ENCODE measurements at places on chromosomes 12 and 14. TPM values are rescaled to one million over a fixed set of nuclear protein-coding genes. Genes with fewer than 3 reads are reported as not detected.

GRCh38 chr14:30389134-30389876 lies 169.7 kb upstream of the G2E3 start:
- no peaks in the 10 kb centered on the region for H3K27me3 ChIP-seq
- no peak overlapping the region for H3K27ac ChIP-seq
- no peak for DNase-seq
- no peak overlapping the region for H3K4me3 ChIP-seq
- no peaks in the 10 kb centered on the region for H3K36me3 ChIP-seq
- no peaks in the 10 kb centered on the region for H3K4me1 ChIP-seq

- H3K4me3 ChIP-seq, result no peak overlapping the region
- no peak for DNase-seq
- no peaks in the 10 kb centered on the region for H3K27me3 ChIP-seq
- H3K27ac ChIP-seq, result no peak overlapping the region
- H3K36me3 ChIP-seq, result no peaks in the 10 kb centered on the region
Observed at GRCh38 chr14:47619392-47619791, 56.0 kb downstream of the MDGA2 start.

The TSPAN9 gene
- polyA plus RNA-seq, result 0.38 TPM

DNA sequence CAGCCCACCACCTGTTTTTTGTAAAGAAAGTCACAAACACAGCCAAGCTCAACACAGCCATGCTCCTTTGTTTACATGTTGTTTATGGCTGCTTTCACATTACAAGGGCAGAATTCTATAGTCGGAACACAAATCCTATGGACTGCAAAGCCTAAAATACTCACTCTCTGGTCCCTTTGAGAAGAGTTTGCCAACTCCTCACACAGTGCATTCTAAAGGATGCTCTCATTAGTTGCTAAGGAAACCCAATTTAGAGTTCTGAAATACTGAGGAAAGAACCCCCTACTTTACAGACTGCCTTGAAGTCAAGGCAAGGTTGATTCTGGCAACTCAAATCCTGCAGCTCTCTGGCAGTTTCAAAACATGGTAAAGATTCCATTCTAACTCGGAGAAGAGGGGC lies 38.3 kb downstream of the DCP1B start:
- no peak overlapping the region for H3K27ac ChIP-seq
- peaks cover 62% of the 10 kb centered on the region for H3K36me3 ChIP-seq
- no peaks in the 10 kb centered on the region for H3K27me3 ChIP-seq
- no peak overlapping the region for H3K4me3 ChIP-seq

DNA sequence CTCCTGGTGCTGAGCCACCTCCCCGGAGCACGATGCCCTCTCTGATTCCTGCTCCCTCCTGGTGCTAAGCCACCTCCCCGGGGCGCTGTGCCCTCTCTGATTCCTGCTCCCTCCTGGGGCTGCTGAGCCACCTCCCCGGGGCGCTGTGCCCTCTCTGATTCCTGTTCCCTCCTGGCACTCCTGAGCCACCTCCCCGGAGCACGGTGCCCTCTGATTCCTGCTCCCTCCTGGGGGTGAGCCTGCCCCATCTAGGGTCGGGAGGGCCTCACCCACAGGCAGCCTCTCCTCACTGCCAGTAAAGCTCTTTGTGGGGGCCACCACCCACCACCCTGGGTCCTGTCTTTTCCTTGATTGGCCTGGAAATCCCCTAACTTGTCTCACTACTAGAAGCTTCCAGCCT lies 327.6 kb upstream of the SFSWAP start:
- no peaks in the 10 kb centered on the region for H3K4me1 ChIP-seq
- H3K27me3 ChIP-seq, result no peaks in the 10 kb centered on the region
- H3K27ac ChIP-seq, result no peak overlapping the region
- DNase-seq, result no peak

The TDRD9 gene
- 0.14 TPM for polyA plus RNA-seq

The SYCP3 gene
- polyA plus RNA-seq, result not detected

The KRT7 gene
- polyA plus RNA-seq, result not detected

DNA sequence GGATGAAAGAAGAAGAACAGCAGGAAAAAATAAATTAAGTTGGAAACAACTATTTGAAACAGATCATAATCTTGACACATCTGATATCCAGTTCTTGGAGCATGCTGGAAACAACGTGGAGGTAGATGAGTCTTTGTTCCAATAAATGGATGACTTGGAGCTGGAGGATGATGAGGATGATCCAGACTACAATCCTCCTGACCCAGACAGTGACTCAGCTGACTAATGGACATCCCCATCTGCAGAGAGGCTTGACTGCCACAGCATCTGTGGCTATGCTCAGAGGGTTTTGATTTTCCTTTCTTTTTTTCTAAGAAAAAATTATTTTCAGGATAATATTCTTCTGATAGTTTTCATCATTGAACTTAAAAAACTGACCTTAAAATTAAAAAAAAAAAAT lies 6.2 kb upstream of the ZDHHC17 start:
- no peak overlapping the region for H3K4me3 ChIP-seq
- H3K4me1 ChIP-seq, result no peaks in the 10 kb centered on the region
- H3K36me3 ChIP-seq, result no peaks in the 10 kb centered on the region

DNA sequence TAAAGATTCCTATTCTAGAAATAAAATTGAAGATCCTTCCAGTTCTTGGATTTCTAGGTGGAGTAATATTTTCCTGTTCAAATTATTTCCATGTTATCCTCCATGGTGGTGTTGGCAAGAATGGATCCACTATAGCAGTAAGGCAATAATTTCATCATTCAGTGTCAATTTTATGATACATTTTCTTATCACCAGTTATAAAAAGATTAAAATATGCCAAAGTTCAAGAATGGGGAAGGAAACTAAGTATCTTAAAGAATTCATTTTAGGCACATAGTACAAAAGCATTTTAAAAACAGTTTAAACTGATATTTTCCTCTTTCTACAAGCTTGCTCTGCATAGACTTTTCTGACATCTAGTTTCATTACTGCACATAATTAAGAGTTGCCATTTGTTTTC lies 19.1 kb downstream of the SYCP3 start:
- no peaks in the 10 kb centered on the region for H3K4me1 ChIP-seq
- H3K36me3 ChIP-seq, result no peaks in the 10 kb centered on the region
- no peak overlapping the region for H3K4me3 ChIP-seq
- H3K27ac ChIP-seq, result no peak overlapping the region
- H3K27me3 ChIP-seq, result no peaks in the 10 kb centered on the region

DNA sequence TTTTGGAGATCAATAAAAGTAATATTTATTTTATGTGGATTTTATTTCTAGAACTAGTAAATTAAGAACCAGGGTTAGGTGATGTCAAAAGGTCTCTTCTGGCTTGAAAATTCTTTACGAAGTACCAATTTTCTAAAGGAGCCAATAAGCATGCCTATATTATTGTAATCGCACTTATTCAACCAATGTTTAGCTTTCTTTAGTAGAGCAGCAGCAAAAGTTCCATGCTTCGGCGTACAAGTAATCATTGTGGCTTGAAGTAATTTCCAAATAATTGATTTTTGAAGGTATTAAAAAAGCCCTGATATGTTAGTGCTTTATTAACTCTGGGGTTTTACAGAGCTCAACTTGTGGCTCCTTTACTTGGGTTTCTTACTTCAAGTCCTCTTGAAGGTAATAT lies 3.4 kb downstream of the RMST start:
- no peak overlapping the region for H3K27ac ChIP-seq
- H3K4me1 ChIP-seq, result no peaks in the 10 kb centered on the region
- peaks cover 12% of the 10 kb centered on the region for H3K27me3 ChIP-seq
- H3K36me3 ChIP-seq, result no peaks in the 10 kb centered on the region

DNA sequence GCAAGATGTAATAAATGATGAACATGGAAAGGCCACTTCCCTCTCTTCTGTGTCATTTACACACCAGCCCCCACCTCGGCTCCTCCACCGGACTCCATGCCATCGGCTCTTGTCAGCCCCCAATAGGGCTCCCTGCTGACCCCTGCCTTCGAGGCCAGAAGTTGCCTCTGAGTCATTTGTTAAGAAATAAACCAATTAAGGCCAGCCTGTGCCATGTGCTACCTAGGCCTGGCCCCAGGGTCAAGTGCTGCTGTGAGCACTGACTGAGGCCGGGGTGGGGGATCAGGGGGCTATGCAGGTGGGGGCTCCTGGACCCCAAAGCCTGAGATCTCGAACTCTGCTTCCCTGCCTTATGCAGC lies 53.2 kb downstream of the TESC start:
- no peaks in the 10 kb centered on the region for H3K4me1 ChIP-seq
- H3K36me3 ChIP-seq, result no peaks in the 10 kb centered on the region
- no peak for DNase-seq
- H3K27me3 ChIP-seq, result no peaks in the 10 kb centered on the region

GRCh38 chr14:77738559-77739250 lies 22.3 kb downstream of the SNW1 start:
- H3K36me3 ChIP-seq, result peaks cover 83% of the 10 kb centered on the region
- H3K4me3 ChIP-seq, result peak overlapping the region; percentile 28
- peaks cover 9% of the 10 kb centered on the region for H3K4me1 ChIP-seq
- DNase-seq, result no peak
- H3K27ac ChIP-seq, result peak overlapping the region; percentile 49
- H3K27me3 ChIP-seq, result no peaks in the 10 kb centered on the region

GRCh38 chr14:23695664-23695999 lies 59.5 kb downstream of the DHRS2 start:
- H3K4me1 ChIP-seq, result no peaks in the 10 kb centered on the region
- no peak for DNase-seq
- H3K36me3 ChIP-seq, result no peaks in the 10 kb centered on the region

DNA sequence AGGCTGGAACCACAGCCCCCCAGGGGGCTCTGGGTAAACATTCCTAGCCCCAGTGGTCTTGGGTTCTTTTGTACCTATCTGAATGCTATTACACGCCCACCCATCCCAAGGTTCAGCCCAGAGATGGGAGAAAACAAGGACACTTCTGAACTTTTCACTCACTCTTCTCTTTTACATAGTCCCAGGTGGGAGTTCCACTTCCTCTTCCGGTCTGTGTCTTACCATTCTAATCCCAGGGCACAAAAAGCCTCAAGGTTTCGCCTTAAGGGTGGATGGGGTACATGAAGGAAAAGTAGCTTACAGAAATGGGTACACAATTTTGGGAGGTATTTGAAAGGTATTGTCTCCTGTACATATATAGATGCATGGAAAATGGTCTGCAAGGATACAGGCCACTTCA lies 79.0 kb downstream of the TMEM30B start:
- no peak overlapping the region for H3K27ac ChIP-seq
- H3K4me3 ChIP-seq, result no peak overlapping the region
- no peaks in the 10 kb centered on the region for H3K36me3 ChIP-seq
- H3K4me1 ChIP-seq, result no peaks in the 10 kb centered on the region
- peaks cover 14% of the 10 kb centered on the region for H3K27me3 ChIP-seq

DNA sequence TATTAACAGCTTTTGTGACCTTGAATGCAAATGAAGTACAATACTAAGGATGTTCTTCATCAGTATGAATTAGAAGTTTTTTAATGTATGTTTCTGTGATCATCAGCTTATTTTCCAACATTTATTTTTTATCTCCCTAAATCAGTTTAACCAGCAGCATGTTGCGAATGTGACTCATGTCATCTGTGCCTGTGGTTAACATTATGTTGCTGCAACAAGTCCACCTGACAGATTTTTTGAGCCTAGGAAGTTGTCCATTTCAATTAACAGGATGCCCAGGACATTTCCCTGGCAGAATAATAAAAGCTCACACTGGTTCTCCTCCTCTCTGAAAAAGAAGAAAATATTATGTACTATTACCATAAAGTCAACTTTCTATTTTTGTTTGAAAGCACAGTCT lies 155.5 kb downstream of the SYT1 start:
- no peak for DNase-seq
- no peaks in the 10 kb centered on the region for H3K36me3 ChIP-seq
- no peaks in the 10 kb centered on the region for H3K27me3 ChIP-seq
- H3K4me1 ChIP-seq, result no peaks in the 10 kb centered on the region
- H3K4me3 ChIP-seq, result no peak overlapping the region

The FGD4 gene
- polyA plus RNA-seq, result not detected

The RNASE7 gene
- polyA plus RNA-seq, result not detected

The ADAMTS20 gene
- not detected for polyA plus RNA-seq

DNA sequence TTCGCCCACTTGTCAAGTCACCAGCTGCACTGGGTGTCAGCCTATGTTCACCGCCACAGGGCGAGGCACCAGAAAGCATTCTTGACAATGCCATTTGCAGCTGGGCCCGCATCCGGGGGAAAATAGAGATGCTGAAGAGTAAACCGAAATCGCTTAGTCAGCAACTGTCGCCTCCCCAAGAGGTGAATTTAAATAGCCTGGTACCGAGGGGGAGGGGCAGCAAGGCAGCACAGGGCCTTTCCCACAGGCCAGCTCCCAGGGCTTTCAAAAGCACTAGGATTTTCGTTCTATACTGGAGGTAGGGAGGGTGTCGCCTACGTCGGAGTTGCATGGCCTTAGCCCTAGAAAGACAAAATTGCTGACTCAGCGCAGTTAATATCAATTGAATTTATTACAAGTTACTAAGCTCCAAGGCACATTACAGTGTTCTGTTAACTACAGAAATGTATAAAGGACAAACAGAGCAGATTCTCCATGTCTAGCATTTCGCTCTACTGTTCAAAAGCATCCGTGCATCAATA lies 4.3 kb downstream of the IRF2BPL start:
- no peaks in the 10 kb centered on the region for H3K36me3 ChIP-seq
- peak overlapping the region; percentile 71 for H3K4me3 ChIP-seq
- peak; percentile 92 for DNase-seq
- peaks cover 49% of the 10 kb centered on the region for H3K4me1 ChIP-seq
- peak overlapping the region; percentile 67 for H3K27ac ChIP-seq
- H3K27me3 ChIP-seq, result no peaks in the 10 kb centered on the region

DNA sequence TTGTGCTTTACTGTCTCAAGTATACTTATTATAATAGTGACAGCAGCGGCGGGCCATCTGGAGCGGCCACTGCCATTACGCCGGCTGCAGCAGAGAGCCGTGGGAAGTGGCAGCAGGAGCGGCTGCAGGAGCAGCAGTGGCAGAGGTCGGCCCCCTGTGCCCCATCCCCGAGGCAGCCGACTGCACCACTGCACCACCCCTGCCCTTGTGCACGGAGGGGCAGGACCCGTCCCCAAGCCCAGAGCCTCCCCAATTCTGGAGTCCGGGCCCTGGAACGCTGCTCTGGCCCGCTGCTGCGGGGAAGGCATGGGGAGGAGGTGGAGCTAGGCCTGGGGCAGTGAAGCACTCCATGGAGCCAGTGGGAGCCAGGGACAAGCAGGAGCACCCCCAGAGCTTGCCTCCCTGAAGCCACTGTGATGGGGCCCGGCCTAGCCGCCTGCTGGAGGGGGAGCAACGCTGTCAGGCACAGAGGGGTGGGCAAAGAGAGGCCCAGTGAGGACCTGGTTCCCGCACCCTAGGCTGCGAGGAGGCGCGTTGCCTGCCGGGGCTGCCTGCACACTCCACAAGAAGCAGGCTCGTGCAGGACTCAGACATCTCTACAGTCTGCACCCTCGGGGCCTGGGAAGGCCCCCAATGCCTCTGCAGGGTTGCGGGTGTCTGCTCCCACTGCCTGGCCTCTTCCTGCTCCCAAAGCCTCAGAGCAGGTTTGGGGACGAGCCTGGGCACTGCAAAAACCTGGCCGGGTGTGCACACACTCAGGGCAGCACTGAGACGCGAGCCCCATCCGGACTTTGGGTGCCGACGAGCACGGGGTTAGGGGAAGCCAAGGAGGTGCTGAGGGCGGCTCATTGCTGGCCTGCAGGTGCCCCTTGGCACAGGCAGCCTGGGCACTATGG lies 74.2 kb upstream of the RASSF8 start:
- no peaks in the 10 kb centered on the region for H3K4me1 ChIP-seq
- no peak overlapping the region for H3K27ac ChIP-seq
- H3K27me3 ChIP-seq, result no peaks in the 10 kb centered on the region

GRCh38 chr12:6057700-6058099 lies 66.8 kb downstream of the VWF start:
- H3K4me1 ChIP-seq, result peaks cover 7% of the 10 kb centered on the region
- no peak for DNase-seq
- H3K27me3 ChIP-seq, result peaks cover 2% of the 10 kb centered on the region
- H3K4me3 ChIP-seq, result no peak overlapping the region
- no peaks in the 10 kb centered on the region for H3K36me3 ChIP-seq

All from CD4-positive, CD25-positive, alpha-beta regulatory T cell (primary cell).